ENCODE measurements at places on chromosomes 13 and 19.

DNA sequence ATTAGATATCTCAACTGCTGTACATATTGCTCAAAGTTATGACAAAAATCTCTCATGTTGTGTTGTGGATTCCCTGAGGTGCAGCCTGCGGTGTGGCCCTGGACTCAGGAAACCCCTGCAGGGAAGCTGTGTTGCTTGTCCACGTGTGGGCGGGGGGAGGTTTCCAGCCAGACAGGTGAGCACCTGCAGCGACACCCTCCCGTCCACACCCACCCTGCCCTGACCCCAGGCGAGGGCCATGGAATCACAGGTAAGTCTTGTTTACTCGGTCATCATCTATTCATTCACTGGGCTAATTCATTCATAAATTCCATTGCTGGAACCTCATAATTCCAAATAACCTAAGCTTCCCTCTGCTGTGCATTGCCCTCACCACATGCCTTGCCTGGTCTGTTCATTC, 14.1 kb downstream of the PLPP2 start:
- DNase-seq, result no peak

- peak; percentile 20 for DNase-seq
Measured at GRCh38 chr19:2423071-2423914, 4.1 kb downstream of the TIMM13 start.

- no peak for DNase-seq
Measured at GRCh38 chr19:11345122-11345803, 805 bp downstream of the TMEM205 start.

GRCh38 chr13:30318026-30318425, 10.7 kb upstream of the KATNAL1 start:
- no peak for DNase-seq

DNA sequence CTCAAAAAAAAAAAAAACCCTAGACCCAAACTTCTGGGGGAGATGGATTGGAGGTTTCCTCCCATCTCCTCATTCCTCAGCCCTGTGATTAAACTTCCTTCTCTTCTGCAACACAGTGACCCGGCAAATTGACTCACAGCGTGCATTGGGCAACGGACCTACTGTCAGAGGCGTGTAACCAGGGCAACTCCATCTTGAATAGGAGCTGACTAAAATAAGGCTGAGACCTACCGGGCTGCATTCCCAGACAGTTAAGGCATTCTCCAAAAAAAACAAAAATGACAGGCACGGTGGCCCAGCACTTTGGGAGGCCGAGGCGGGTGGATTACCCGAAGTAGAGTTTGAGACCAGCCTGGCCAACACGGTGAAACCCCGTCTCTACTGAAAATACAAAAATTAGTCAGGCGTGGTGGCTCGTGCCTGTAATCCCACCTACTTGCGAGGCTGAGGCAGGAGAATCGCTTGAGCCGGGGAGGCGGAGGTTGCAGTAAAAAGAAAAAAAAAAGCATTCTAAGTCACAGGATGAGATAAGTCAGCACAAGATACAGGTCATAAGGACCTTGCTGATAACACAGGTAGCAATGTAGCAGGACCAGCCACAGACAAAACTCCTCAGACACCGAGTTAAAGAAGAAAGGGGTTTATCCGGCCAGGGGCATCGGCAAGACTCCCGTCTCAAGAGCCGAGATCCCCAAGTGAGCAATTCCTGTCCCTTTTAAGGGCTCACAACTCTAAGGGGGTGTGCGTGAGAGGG, 5.4 kb upstream of the NLRP7 start:
- no peak for DNase-seq

GRCh38 chr19:49073514-49074378, 1.2 kb upstream of the KCNA7 start:
- no peak for DNase-seq

GRCh38 chr13:91621161-91621560, 222.7 kb downstream of the GPC5 start:
- no peak for DNase-seq

DNA sequence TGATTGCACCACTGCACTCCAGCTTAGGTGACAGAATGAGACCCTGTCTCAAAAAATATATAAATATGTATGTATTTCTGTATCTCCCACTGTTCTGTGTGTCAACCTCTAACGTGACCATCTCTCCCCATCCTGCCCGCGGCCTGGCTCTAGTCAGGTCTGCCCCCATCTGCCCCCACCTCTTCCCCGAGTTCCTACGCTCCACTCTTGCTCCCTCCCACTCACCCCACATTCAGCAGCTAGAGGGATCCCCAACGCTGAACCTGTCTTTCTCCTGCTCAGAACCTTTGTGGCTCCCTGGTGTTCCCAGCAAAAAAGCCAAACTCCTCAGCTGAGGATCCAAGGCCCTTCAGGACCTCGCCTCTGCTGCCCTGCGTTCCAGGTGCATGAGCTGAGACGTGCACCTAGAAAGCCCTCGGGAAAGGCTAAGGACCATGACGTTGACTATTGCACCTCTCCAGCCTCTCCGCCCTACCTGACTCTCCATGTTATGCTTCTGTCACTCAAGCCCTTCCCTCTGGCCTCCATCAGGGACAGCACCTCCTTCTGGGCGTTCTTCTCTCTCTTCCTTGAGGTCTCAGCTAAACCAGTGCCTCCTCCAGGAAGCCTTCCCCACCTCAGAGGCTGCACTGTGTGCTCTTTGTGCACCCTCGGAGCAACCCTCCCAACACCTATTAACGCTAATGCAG, 18.1 kb downstream of the AKT2 start:
- DNase-seq, result no peak

Data from activated T-cell treated with anti-CD3 and anti-CD28 coated beads, Interleukin-2, amount 50 U/mL, for 48 hours (primary cell).